Coronary artery (tissue), 2 donors: ENCODE measurements at places on chromosomes 6 and 20.

DNA sequence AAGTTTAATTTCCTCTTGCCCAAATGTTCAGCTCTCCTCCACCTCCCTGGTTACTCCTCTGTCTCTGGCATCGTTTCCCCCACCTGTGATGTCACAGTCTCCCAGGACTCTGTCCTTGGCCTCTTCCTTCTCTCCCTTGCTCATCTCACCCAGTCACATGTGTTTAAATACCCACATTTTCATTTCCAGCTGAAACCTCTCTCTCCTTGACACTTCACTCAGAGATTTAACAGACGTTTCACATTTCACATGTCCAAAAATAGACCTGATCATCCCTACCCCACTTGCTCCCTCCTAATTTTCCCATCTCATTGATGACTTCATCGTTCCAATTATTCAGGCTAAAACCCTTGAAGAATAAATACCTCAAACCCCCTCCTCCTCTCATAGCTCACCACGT is 604.1 kb upstream of the JAG1 start:
- DNase-seq: no peak

DNA sequence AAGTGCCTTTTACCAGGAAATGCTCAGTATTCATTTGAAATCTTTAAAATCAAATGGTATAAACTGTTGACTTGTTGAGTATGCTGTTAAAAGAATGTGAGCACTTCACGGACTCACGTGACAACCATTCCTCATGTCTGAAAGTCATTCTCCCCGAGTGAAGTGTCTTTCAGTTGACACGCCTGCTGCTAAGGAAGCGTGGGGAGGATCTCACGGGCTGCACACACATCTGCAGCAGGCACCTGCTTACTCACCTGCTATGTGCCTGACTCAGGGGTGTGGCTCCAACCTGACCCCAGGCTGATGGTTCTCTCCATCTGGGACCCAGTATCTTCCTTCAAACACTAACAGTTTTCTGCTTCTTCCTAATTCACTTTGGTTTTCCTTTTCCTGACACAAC is 32.7 kb downstream of the WDR27 start:
- DNase-seq: no peak

- no peak for DNase-seq
These were observed 42.5 kb upstream of the ARMC2 start for GRCh38 chr6:108805611-108806167.

GRCh38 chr6:154977588-154977987 is 17.5 kb upstream of the TIAM2 start:
- no peak for DNase-seq

DNA sequence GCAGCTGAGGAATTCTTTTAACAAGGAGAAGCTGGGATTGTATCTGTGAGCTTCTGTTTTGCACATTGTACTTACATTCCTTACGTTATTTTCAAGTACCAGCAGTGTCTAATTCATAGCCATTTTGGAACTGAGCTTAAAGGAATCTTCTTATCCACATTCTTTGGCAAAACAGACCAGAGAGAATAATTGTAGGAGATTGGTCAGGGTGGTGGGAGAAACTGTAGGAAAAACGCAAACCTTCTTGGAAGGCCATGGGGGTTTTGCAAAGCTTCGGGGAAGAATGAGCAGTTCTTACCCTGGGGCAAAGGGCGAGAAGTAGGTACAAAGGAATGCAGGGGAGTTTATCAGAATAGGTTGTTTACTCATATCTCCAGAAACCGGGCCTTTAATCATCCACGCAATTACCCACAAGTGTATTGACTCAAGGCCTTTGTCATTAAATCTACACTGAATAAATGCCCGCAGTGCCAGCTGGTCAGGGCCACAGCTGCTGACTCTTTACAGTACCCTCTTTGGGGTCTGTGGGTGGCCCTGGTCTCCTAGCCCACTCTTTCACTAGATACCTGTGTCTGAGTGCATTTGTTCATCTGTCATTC is 39.6 kb upstream of the SPTLC3 start:
- no peak for DNase-seq

DNA sequence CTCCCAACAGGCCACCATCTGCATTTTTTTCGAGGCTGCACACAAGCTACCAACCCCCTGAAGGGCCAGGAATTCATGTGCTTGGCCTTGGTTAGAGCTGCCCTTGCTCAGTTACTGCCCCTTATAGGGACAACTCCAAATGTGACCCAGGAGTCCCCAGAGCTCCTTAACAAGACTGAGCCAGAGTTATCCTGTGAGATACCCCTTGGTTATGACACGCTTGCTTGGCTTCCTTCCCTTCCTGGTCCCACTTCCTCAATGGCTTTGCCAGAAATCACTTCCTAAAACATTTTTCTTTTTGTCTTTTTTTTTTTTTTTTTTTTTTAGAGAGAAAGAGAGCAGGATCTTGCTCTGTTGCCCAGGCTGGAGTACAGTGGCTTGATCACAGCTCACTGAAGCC is 8.9 kb downstream of the TREM1 start:
- no peak for DNase-seq

- DNase-seq: no peak
These were observed 16.0 kb downstream of the HTR1B start for GRCh38 chr6:77447254-77447653.

DNA sequence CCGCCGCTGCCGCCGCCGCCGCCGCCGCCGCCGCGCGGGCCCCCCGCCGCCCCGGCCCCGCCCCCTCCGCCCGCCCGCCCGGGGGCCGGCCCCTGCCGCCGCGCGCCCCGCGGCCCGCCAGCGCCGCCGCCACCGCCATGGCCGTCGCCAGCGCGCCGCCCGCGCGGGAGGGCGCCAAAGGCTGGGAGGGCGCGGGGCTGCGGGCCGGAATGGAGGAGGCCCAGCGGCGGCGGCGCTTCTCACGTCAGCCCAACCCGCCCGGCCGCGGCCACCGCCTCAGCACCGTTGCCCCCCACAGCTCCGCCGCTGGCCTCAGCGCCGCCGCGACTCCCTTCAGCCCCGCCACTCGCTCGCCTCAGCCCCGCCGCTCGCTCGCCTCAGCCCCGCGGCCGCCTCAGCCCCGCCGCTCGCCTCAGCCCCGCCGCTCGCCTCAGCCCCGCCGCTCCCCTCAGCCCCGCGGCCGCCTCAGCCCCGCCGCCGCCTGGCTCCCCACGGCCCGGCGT is 258 bp downstream of the PHF10 start:
- peak; percentile 73 for DNase-seq

DNA sequence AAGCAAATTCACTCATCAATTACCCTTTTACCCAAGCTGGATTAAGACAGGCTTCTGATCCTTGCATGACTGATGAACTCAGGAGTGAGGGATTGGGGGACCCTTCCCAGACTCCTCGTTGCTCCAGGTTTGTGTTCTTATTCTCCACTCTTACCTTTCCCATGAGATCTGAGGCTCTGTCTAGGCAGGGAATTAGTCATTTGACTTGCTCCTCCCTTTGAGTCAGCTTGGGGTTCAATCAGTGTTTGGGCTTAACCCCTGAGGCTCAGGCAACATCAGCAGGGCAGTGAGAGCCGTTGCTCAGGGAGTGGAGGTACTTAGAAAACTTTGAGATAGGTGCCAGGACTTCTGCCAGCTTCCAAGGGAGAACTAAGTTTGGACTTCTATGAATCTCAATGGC is 20.7 kb upstream of the TOX2 start:
- no peak for DNase-seq

GRCh38 chr6:50007819-50008218 is 14.0 kb downstream of the DEFB110 start:
- no peak for DNase-seq

DNA sequence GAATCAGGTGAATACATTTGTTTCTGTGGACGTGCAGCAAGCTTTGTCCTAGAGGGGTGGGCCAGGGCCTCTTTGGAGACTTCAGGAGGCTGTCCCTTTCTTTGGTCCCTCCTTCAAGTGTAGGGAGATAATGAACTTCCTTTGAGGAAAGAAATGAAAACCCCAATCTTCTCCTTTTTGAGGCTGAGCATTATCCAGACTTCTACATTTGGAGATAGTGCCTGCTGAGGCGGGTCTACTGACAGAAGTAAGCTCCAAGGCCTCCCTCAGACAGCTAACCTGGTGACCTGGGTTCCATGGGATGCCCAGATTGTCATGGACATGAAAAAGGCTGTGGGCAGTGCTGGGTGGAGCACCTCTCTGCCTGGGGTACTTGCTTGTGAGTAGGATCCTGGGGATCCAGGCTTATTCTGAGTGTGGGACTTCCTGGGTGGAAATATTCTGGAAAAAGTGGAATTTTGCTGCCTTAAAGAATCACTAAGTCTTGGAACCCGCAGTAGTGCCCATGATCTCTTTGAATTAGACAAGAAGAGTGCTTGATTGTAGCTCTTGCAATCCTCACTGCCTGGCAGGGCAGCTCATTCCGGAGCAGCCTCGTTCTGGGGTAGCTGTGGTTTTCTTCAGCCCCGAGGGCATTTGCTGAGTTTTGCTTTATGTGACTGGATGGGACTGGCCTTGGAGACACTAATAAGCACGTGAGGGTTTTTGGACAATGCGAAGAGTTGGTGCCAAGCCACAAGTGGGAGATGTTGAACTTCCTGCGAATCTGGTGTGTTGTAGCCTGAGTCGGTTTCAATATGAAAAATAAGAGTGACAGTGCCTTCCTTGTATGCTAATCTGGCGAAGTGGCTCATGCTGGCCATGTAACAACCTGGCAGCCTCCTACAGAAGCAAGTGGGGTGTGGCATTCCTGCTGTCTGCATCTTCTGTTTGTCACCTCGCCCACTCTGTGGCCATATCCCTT is 28.1 kb downstream of the SNRNP48 start:
- DNase-seq: no peak

GRCh38 chr6:164106345-164106769 is 691.8 kb downstream of the QKI start:
- no peak for DNase-seq

DNA sequence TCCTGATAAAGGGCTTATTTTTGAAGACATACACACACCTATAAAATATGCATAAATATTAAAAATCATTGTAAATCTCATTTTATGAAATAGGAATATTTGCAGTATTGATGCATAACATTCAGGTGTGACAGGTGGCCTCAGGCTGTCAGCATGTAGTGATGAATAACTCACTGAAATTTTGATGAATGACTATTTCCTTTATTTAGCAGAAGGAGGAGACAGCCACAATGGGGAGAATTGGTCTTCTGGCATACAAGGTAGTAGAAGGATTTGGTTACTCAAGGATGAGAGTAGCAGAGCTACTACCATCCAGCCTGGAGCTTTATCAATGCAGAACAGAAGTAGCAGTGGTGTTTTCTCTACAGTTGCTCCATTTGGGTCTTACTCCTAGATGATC is 47.2 kb downstream of the RGS17 start:
- DNase-seq: no peak

- no peak for DNase-seq
These were observed 74.5 kb downstream of the ALDH8A1 start for GRCh38 chr6:134875367-134875766.

DNA sequence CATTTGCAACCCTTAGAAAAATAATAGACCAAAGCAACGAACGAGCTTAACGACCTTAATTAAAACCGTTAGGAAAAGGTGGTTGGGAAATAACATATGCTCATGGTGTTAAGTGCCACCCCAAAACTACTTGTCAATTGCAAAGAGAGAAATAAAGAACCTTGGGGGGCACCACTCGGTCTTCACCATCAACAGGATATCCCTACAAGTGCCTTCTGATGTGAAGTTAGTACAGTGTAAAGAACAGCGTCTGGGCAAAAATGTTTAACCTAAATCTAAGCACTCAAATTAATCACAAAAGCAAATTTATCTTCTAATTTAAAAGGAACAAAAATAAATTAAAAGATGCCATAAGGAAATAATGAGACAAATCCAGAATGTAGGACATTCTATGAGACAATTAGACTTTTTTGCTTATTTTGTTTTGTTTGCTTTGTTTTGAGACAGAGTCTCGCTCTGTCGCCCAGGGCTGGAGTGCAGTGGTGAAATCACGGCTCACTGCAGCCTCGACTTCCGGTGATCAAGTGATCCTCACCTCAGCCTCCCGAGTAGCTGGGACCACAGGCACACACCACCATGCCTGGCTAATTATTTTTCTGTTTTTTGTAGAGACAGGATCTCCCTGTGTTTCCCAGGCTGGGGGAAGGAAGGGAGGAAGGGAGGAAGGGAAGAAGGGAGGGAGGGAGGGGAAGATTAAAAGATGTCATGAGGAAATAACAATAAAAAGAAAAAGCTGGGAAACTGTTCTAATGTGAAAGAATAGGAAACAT is 41.3 kb upstream of the BTN3A2 start:
- DNase-seq: no peak

DNA sequence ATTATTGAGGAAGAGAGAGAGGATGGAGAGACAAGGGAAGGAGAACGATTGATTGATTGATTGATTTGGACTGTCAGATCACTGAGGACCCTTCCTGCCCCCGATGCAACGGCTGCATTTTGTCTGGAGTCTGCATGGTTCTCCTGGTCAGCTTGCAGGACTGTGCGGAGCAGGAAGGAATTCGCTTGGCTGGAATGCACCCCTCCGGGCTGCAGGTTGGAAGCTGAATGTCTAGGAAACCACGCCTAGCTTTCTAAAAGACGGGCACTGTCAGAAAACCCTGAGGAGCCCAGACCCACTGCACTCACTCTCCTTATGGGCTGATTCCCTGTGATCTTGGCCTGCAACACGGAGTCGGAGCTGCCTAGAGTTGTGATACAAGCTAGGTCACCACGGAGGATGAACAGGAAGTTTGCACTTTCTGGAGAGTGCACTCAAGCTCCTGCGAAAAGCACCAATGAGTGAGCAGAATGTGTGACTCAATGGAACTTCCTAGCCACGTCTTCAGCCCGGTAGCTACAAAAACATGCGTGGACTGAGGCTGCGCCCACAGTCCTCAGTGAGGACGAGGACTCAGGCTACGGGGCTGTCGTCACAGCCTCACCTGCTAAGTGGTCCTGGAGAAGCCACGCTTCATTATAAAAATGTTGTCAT is 14.4 kb downstream of the DACT2 start:
- DNase-seq: no peak

DNA sequence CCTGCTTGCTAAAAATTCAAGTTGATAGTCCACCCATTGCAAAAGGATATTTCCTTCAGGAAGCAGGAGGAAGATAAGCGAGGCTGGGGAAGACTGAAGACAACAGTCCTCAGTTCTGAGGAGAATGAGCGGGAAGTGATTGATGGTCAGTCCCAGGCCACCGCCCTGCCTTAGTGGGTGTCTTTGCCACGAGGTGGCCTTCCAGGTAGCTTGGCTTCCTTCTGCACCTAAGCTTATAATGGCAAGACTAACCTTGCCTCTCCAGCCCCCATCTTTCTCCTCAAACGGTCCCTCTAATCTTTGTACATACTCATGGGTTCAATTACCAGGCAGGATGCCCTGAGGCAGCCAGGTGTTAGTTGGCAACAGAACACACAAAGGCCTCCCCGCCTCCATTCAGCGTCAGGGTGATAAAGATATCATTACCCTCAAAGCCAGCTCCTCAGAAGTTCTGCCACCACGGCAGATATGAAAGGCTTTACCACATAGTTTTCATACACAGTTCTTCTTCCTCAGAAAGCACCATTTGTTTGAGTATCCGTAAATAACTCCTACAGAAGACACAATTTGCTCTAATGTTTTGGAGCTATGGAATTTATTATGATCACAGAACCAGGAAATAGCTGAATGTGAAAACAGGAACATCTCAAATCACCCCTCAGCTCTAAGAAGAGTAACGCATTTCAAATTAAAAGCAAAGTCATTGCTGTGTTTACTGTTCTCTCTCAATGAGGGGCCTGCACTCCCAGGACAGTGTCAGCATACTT is 249.4 kb downstream of the ATXN1 start:
- DNase-seq: no peak
